ENCODE measurements at places on chromosomes 1 and 21. TPM values are rescaled to one million over a fixed set of nuclear protein-coding genes. Genes with fewer than 3 reads are reported as not detected.

Gene SPOCD1
- total RNA-seq, result 0.23 TPM

Gene PRKAB2
- 34.1 TPM for total RNA-seq

Gene ADGRB2
- 59.5 TPM for total RNA-seq

Gene S100A7A
- not detected for total RNA-seq

Gene RNF186
- not detected for total RNA-seq

Gene CHIT1
- total RNA-seq, result 0.46 TPM

Gene TEDDM1
- not detected for total RNA-seq

Gene SH3D21
- 3.0 TPM for total RNA-seq

Gene RNF223
- total RNA-seq, result not detected

Gene DNAI4
- 81.0 TPM for total RNA-seq

Gene OR6N1
- total RNA-seq, result not detected

Gene THEMIS2
- 2.8 TPM for total RNA-seq

Gene CFHR2
- not detected for total RNA-seq

Gene COL11A1
- 36.7 TPM for total RNA-seq

Gene S100A2
- not detected for total RNA-seq

Gene PGLYRP3
- not detected for total RNA-seq

Gene KIF26B
- 19.4 TPM for total RNA-seq

Gene LINGO4
- total RNA-seq, result 0.23 TPM

Gene PROK1
- total RNA-seq, result not detected

Gene CLK2
- 24.2 TPM for total RNA-seq

Gene RGSL1
- total RNA-seq, result not detected

Gene SLAMF9
- not detected for total RNA-seq

Gene MX2
- total RNA-seq, result 1.2 TPM

Gene NGF
- 2.1 TPM for total RNA-seq

Gene DCST1
- not detected for total RNA-seq

Gene NPHS2
- not detected for total RNA-seq

Gene LZIC
- 66.9 TPM for total RNA-seq

Gene SELL
- 1.4 TPM for total RNA-seq

Gene PPP2R5A
- total RNA-seq, result 27.2 TPM

Gene AADACL3
- total RNA-seq, result not detected

Gene PTBP2
- total RNA-seq, result 199 TPM

Gene CFAP74
- 1.8 TPM for total RNA-seq

Gene ZNF593OS
- total RNA-seq, result not detected

Gene FNDC5
- total RNA-seq, result 30.2 TPM

Gene EXTL1
- total RNA-seq, result 2.5 TPM

Gene SPRR1A
- total RNA-seq, result not detected

Gene ZNF648
- 1.4 TPM for total RNA-seq

Gene SYNC
- total RNA-seq, result 7.8 TPM

Data from diencephalon (tissue), 1 donor.